ENCODE measurements at places on chromosomes 2 and 18. TPM values are rescaled to one million over a fixed set of nuclear protein-coding genes. Genes with fewer than 3 reads are reported as not detected.

GRCh38 chr2:104656571-104657163 is 197.2 kb upstream of the POU3F3 start:
- H3K4me1 ChIP-seq: peaks cover 8% of the 10 kb centered on the region
- H3K36me3 ChIP-seq: no peaks in the 10 kb centered on the region
- DNase-seq: no peak
- no peak overlapping the region for H3K27ac ChIP-seq

DNA sequence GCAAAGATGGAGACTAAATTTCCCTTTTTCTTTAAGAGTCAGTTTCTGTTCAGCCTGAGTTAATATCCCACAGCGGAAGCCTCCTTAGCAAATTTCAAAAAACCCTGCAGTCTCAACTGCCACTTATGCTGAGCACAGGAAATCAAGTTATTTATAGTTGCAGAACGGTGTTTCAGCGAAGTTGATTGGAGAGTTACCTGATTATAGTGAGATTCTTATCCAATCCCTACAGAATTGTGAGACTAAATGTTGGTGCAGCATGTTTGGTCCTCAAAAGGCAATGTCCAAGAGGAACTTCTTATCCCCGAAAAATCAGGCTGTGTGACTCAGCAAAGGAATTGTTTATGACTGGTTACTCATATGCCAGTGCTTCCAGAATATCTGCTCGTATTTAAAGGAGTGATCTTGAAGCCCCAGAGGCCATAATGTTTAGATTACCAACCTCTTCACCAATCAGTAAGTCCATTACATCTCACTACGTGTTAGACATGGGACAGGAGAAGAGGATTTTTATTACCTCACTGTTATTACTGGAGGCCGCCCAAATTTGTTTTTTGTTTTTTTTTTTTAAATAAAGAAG is 67.9 kb downstream of the LRRFIP1 start:
- H3K4me1 ChIP-seq: peaks cover 43% of the 10 kb centered on the region
- H3K4me3 ChIP-seq: peak overlapping the region; percentile 83
- H3K27me3 ChIP-seq: no peaks in the 10 kb centered on the region
- H3K27ac ChIP-seq: peak overlapping the region; percentile 98

DNA sequence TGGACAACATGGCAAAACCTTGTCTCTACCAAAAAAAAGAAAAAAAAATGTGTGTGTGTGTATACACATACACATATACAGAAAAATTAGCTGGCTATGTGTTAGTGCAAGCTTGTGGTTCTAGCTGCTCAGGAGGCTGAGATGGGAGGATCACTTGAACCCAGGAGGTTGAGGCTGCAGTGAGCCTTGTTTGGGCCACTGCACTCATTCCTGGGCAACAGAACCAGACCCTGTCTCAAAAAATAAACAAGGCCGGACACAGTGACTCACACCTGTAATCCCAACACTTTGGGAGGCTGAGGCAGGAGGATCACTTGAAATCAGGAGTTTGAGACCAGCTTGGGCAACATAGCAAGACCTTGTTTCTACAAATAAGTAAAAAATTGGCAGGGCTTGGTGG is 2.1 kb downstream of the COQ10B start:
- H3K27ac ChIP-seq: no peak overlapping the region
- H3K4me3 ChIP-seq: peak overlapping the region; percentile 99
- DNase-seq: no peak
- H3K36me3 ChIP-seq: peaks cover 25% of the 10 kb centered on the region
- no peaks in the 10 kb centered on the region for H3K27me3 ChIP-seq

DNA sequence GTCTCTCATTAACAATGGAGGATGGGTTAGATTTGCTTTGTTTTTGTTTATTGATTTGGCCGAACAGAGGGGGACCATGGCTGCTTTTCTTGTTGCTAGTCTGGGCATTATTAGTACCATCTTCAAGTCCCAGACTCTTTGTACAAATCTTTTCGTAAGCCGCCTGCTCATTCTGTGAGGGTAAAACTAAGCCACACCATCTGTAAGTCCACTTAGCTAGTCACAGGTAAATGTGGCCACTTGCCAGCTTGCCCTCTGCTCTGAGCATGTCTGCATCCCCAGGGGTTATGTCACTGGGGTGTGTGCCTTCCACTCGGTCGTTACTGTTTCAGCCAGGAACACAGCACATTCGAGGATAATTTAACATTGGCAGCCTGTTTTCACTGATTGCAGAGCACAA is 85.6 kb downstream of the SMIM21 start:
- no peak overlapping the region for H3K4me3 ChIP-seq
- H3K27ac ChIP-seq: no peak overlapping the region
- no peaks in the 10 kb centered on the region for H3K36me3 ChIP-seq
- no peak for DNase-seq
- no peaks in the 10 kb centered on the region for H3K27me3 ChIP-seq

The PLEK gene
- not detected for total RNA-seq

- H3K27me3 ChIP-seq: no peaks in the 10 kb centered on the region
- DNase-seq: no peak
- H3K27ac ChIP-seq: no peak overlapping the region
- no peaks in the 10 kb centered on the region for H3K36me3 ChIP-seq
- no peak overlapping the region for H3K4me3 ChIP-seq
- H3K4me1 ChIP-seq: peaks cover 13% of the 10 kb centered on the region
These were observed 761.2 kb upstream of the ACVR2A start for GRCh38 chr2:147083664-147084063.

GRCh38 chr2:212672186-212672585 is 133.6 kb upstream of the ERBB4 start:
- H3K27ac ChIP-seq: no peak overlapping the region
- H3K27me3 ChIP-seq: no peaks in the 10 kb centered on the region
- H3K36me3 ChIP-seq: no peaks in the 10 kb centered on the region
- DNase-seq: no peak

GRCh38 chr2:176092270-176093144 is at the start of gene HOXD13:
TSS of gene HOXD13 (plus strand) at chr2:176092721. CDS start at chr2:176092891, 170 bp downstream.
- H3K27ac ChIP-seq: no peak within 1 kb of the TSS
- no peak for DNase-seq
- peaks cover 77% of the 10 kb centered on the region for H3K27me3 ChIP-seq
- peaks cover 2% of the 10 kb centered on the region for H3K36me3 ChIP-seq

DNA sequence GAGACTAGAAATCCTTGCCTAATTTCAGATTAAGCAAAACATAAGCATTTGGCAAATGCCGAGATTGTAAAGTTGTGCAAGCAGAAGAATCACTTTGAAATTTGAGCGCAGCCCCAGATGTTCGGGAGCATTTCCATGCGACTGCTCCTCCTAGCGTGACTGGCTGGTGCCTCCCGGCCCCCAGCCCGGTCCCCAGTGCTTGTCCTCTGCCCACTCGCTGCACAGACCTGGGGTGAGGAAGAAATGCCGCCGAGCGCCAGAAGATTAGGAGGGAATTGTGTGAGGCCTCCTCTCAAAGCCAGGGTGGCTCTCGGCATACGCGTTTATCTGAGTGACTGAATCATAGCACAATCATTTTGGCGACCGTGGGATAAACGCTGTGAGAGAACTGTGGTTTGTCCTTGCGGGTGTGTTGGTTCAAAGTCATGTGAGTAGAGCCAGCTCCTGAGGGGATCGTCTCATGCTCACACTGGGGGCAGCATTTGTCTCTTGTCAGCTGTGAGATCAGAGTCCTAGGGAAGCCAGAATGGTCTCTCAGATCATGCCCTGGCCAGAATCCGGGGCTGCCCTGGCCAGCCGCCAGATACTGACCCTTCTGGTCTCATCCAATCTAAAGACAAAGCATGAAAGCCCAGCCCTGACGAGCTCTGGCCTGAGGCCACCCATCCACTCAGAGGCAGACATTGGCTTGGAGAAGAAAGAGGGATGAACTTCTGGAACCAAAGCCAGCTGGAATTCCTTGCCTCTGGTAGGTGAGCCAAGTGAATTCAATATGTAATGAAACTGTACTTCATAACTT is 189.3 kb downstream of the SH3RF3 start:
- no peaks in the 10 kb centered on the region for H3K27me3 ChIP-seq
- peaks cover 22% of the 10 kb centered on the region for H3K4me1 ChIP-seq
- H3K4me3 ChIP-seq: no peak overlapping the region
- no peak overlapping the region for H3K27ac ChIP-seq

The ASB18 gene
- total RNA-seq: not detected

DNA sequence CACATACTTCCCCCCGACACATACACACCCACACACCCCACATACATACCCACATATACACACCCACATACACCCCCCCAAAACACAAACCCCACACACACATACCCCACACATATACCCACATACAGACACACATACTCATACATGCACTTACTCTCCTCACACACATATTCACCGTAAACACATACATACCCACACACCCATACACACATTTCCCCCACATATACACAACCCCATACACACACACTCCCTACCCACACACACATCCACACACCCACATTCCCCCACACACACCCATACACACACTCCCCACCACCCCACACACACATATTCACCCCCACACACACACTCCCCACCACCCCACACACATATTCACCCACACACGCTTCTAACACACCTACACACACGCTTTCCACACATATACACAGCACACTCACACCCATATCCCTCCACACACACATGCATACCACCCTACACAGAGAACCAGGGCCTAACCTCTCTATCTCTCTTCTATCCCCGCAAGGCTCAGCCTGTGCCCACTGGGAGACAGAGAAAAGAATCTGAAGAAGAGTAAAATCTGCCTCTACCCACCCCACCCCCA is 182.4 kb upstream of the ETAA1 start:
- no peak for DNase-seq
- no peaks in the 10 kb centered on the region for H3K27me3 ChIP-seq
- H3K4me3 ChIP-seq: peak overlapping the region; percentile 21
- H3K4me1 ChIP-seq: peaks cover 6% of the 10 kb centered on the region

- H3K27ac ChIP-seq: no peak overlapping the region
- no peaks in the 10 kb centered on the region for H3K4me1 ChIP-seq
- H3K36me3 ChIP-seq: no peaks in the 10 kb centered on the region
- H3K4me3 ChIP-seq: no peak overlapping the region
- no peaks in the 10 kb centered on the region for H3K27me3 ChIP-seq
These were observed 390.4 kb downstream of the TSN start for GRCh38 chr2:122145856-122146255.

DNA sequence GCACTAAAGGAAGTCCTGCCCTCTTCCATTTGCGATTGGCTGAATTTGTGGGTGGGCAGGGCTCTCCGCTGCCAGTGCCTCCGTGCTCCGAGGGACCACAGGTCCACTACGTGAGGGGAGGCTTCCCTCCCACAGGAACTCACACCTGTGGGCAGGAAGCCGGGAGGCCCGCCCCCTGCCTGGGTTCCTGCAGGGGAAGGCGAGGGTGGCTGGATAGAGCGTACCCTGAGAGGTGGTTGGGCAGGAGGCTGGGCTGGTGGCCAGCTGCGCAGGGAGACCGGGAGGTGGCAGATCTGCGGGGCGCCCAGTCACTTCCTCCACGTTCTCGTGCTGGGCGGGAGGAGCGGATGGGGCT is 47.0 kb upstream of the PTH2R start:
- H3K36me3 ChIP-seq: peaks cover 29% of the 10 kb centered on the region
- DNase-seq: no peak
- H3K4me1 ChIP-seq: peaks cover 20% of the 10 kb centered on the region
- no peak overlapping the region for H3K4me3 ChIP-seq
- no peaks in the 10 kb centered on the region for H3K27me3 ChIP-seq

- peaks cover 9% of the 10 kb centered on the region for H3K4me1 ChIP-seq
- no peak for DNase-seq
- no peak overlapping the region for H3K27ac ChIP-seq
- peaks cover 15% of the 10 kb centered on the region for H3K36me3 ChIP-seq
These were observed 34.4 kb downstream of the VRK2 start for GRCh38 chr2:58081000-58081399.
